ENCODE measurements at places on chromosomes 5 and 9. TPM values are rescaled to one million over a fixed set of nuclear protein-coding genes. Genes with fewer than 3 reads are reported as not detected.
A peak's percentile ranks its signal among the peaks of the same experiment; 100 is the strongest.

DNA sequence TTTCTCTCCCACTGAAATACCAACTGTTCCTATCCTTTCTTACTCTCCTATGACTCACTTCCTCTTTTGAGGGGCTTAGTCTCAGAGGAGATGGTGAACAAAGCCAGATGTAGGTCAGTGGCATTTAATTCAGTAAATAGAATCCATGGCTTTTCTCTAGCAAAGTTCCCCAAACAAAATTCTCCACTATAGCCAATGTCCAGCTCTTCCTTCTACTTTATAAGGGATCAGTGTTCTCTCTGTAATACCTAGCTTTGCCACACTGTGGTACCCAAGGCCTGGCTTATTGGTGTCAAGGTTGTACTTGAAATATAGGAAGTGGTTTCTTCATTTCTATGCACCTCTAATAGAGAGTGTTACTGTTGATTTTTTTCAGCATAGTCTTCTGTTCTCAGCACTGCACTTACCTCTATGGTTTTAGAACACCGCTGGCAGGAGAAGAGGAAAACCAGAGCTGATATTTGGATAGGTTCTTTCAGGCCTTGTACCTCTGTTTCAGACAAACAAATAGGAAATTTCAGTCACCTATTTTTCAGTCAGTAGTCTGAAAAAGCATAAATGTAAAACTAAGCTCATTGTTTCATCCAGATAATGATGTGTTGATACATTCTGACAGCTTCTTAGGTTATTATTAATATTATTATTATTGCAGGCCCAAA lies 40.6 kb upstream of the ITGA2 start:
- peak; percentile 26 for DNase-seq

FGD3 gene
- 3.2 TPM for total RNA-seq

MARCOL gene
- not detected for total RNA-seq

DNA sequence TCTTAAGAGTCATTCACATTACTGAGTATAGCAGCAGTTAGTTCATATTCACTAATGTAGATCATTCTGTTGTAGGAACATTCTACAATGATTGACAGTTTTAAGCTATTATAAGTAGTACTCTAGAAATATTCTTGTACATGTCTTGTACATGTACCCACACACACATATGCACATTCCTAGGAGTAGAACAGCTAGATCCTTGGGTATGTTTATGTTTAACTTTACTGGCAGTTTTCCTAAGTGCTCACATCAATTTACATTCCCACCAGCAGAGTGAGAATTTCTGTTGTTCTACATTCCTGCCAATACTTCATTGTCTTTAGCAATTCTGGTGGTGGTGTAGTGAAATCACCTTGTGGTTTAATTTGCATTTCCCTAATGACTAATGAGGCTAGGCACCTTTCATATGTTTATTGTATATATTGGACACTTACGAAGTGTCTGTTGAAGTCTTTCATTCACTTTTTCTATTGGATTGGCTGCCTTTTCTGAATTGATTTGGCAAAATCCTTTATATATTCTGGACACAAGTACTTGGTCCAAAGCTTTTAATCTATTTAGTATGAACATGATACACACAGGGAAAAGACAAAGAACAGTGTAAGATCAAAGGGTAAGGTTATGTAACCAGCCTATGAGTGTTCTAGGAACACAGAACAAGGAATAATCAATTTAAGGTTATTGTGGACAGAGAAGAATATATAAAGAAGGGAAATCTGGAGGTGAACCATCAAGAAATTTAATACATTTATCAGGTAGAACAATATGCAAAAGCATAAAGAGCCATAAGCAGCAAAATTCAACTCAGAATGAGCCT lies 95.6 kb downstream of the MLLT3 start:
- no peak for DNase-seq

- no peak for DNase-seq
Measured at GRCh38 chr9:75085640-75086039, 2.3 kb downstream of the NMRK1 start.

DNA sequence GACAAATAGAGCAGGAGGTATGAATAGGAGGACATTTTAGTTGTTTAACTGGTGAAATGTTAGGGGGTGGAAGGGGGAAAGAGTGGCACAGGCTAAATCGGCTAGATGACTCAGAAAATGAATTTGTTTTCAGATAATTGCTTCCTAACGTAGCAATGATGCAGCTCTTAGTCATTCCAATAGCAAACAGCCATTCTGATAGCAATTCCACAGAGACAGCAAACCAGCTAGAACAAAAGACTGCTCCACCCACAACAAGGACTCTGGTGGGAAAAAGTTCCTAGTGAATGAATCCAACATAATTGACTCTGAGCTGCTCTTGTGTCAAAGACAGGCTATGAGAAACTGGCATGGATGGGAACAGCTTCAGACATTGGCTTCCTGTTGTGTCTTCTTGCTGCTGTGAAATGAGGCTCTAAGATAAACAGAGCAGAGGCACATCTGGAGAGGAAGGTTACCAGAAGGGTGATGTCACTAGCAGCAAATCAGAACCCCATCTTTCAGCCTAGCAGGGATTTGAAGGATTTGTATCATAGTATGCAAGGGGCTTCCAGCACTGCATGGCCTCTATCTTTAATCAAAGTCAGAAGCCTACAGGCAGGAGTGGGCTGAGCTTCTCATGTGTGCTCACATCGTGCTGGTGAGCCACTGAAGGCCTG lies 28.1 kb upstream of the F2RL1 start:
- DNase-seq, result no peak

IL6ST gene
- 153 TPM for total RNA-seq
